NCI-H524 treated with DMSO at 0.1 percent for 48 hours (cell line): ENCODE measurements at places on chromosomes 7 and 10.

GRCh38 chr10:120253131-120253530 is 203.9 kb upstream of the PLPP4 start:
- DNase-seq = no peak

DNA sequence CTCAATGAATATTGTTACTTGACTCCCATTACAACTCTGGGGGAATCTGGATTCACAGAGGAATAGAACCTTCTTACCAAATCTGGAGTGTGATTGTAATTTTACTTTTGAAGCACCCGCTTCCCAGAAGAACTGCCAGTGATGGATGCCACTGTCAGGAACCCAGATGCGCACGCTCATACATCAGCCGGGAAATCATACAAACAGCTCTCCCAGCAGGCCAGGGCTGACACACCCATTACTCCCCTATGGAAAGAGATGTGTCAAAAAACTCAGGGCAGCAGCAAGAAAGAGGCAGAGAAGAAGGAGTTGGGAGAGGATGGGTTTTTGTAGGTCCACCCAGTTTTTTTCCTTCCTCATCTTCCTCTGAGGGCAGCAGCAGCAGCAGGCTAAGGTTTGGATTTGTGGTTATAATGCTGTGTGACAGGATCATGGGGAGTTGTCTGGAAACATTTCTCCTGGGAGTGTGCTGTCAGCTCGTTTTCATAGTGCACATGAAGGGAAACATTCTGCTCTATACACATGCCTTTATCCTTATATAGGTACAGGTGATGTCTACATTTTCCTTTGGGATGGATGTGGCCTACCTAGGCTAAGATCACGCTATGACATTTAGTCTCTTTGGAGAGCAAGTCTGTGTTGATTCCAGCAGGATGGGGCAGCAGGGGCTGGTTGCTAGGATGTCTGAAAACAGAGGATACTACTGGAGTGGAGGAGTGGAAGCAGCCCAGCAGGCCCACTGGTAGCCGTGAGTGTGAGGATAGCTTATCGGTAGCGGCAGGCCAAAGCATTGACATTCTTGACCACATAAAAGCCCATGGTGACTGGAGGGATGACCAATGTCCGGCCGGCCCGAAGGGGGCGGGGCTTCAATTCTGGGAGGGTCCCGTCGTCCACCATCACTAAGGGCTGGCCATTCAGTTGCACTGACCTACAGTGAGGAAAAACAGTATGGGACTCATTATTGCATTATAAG is 12.4 kb upstream of the HPS1 start:
- DNase-seq = no peak

- no peak for DNase-seq
Measured at GRCh38 chr10:21797533-21797932, 206.0 kb downstream of the DNAJC1 start.

GRCh38 chr7:133428326-133428725 is 175.4 kb downstream of the EXOC4 start:
- no peak for DNase-seq

DNA sequence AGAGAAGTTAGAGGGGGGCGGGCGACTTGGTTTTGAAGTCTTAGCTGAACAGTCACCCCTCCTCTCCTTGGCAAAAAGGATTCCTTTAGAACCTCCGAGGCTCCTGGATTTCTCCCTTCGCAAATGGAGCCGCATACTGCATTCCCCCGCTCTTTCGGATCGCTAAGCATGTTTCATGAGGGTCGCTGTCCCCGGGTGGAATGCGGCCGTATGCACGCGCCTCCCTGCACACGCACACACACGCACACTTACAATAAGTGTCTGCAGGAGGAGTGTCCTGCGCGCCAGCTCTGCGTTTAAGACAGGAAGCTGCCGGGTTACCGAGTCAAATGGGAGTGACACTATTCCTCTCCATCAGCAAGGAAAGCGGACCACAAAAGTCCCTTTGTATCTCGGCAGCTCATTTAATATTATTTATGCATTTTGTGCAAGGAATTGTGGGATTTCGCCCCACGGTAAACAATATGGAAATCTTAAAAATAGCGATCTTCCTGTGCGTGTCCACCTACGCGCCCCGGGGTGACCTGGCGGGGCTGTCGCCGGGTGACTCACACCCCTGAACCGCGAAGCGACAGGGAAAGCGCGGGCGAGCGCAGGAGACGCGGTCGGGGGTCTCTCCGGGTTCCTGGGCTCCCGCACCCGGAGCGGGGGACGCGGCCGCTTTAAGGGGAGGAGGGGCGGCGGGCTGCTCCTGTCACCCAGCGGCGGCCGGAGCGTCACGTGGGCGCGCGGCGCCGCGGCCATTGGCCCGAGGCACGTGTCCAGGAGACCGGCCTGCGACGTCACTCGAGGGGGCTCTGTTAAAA is 988 bp upstream of the EN2 start:
- DNase-seq = no peak

DNA sequence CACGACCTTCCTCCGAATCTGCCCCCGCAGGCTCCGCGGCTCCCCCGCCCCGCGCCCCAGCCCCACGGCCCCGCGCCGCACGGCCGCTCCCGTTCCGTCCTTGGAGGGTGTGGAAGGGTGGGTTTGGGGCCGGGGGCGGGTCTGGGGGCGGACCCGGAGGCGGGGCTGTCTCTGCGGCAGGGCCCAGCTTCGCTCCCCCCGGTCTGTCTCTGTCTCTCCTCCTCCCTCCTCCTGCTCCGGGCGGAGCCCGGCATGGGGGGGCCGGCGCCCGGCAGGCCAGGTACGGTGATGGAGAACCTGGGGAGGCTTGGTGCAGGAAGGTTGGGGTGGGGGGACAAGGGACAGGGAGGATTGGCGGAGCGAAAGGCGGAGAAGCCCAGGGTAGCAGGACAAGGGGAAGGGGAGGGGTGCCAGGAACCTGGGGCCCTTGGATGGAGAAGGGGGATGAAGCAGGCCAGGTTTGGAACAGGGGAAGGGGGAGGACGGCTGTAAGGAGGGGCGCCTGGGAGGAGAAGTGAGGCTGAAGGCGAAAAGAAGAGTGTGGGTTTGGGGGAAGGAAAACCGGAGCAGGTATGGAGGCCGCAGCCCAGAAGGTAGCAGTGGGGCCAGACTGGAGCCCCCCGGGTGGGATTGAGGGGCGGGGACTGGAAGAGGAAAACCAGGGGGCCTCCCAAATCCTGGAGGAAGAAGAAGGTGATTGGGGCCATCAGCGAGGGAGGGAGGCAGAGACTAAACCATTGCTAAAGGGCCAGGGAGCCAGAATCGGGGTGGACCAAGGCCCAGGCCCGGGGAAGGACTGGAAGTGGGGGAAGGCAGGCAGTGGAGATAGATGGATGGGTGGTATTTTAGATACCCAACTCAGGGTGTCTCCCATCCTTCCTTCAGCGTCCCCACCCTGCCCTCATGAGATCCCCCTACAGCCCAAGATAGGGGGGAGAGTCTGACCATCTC is at the start of gene NYAP1:
TSS of gene NYAP1 (plus strand) at position 206 of the 951 bp plus-strand sequence. CDS start 1,385 bp downstream, outside the sequence.
- no peak for DNase-seq

- no peak for DNase-seq
Measured at GRCh38 chr10:84397735-84398144, 69.4 kb downstream of the CCSER2 start.

- no peak for DNase-seq
Measured at GRCh38 chr10:20415684-20416083, 481.4 kb downstream of the NEBL start.

- no peak for DNase-seq
Measured at GRCh38 chr10:25933653-25934608, at the start of gene MYO3A. Gene MYO3A (plus strand): TSS chr10:25934229. CDS start chr10:25952111, 17,882 bp downstream.

DNA sequence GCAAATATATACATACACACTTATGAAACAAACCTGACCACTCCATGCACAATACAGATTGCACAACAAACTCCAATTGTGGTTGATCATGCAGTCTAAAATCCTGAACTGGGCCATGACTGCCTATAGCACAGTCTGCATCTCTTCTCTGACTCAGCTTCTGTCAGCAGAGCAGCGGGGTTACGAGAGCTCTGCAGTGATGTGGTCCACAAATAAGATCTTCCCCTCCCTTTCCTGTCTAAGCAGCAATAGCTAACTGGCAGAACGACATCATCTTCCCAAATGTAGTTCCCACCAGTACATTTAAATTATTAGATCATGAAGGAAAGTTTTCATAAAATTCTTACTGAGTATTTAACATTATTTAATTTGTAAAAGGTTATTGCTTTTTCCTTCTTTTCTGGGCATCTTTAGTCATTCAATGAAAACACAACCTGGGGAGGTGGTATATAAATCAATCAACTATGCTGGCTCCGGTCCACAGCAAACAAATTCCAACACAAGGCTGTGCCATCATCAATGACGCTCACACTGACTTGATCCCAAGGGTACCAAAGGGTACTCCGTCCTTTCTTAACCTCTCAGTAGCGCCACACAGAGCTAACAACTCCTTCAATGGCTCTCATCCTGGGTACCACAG is 17.1 kb downstream of the ARHGAP21 start:
- DNase-seq = no peak

DNA sequence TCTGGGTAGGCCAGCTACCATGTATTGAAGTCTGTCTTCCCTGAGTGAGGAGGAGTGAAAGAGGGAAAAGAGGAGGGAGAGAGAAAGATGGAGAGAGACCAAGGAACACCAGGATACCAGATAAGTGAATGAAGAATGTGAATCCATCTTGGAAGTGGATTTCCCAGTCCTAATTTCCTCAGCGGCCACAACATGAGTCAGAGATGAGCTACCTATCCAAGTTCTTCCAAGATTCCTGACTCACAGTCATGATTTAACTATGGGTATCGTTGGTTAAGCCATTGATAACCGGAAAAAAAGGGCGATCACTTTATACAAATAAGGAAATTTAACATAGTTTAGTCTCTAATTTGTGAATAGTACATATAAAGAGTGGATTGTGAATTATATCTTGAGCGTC is 561.8 kb downstream of the ATRNL1 start:
- DNase-seq = no peak

DNA sequence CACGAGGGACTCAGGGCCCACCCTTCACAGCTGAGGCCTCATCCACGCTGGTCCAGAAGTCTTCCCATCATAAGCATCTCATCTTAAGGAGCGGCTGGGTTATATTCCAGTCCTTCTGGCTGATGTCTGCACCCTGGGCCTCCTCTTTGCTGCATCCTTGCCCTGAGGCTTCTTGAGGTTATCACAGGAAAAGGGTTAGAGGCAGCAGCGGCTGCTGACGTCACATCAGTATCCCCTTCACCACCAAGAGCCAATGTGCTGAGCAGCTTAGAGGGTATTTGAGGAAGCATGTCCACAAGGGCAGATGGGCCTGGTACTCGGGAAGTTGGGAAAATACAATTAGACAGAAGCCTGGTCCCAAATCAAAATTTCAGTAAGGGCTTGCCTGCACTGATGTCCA is 125.1 kb downstream of the PLXNA4 start:
- DNase-seq = no peak

DNA sequence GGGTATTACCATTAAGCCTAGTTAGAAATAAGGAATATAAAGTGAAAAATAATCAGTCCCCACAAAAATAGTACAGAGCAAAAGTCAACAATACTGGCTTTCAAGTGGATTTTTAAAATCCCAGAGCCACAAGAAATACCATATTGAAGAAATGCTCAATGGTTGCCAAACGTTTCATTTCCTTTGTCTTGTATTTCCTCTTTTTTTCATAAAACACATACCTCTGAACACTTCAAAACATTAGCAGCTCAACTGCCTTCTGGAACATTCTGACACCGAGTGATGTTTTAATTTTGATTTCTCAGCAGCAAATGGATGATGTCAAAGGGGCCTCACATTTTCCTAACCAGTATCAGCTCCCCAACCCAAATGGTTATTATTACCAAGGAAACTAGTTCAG is 10.5 kb downstream of the NOD1 start:
- no peak for DNase-seq

DNA sequence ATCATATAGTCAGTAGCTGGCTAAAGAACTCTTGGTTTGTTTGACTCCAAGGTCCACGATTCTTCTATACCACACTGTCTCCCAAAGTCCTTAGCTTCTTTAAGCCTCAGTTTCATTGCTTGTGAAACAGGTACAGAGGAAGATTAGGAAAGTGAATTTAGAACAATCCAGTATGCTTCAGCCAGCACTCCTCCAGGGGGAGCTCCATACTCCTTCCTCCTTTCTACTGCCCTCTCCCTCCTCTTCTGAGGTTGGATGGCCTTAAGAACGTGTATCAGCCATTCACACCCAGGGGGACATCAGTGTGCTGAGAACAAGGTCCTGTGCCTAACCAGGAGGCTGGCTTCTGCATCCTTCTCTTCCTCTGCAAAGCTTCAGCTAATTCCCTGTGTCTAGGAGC is 54.8 kb upstream of the CALD1 start:
- no peak for DNase-seq

- no peak for DNase-seq
Measured at GRCh38 chr10:50981904-50982303, 92.4 kb upstream of the PRKG1 start.

GRCh38 chr10:49161411-49161997 is 26.7 kb downstream of the TMEM273 start:
- DNase-seq = no peak

DNA sequence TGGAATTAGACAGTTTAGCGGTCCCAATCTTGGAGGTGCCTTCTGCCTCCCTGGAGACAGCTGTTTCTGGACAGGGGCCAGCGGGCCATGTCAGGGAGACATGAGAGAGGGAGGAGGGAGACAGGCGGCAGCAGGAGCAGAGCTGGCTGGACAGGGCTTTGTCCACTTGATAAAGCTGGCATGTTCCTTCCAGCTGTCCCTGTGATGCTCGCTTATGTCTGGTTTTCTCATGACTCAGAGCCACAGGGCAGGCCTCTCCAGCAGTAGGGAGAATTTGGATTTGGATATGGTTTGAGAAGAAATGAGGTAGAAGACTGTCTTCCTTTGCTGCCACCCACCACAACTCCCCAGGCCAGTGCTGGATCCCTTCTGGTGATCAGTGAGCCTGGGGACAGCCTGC is 51.7 kb upstream of the SORCS3 start:
- no peak for DNase-seq

- DNase-seq = peak; percentile 42
Measured at GRCh38 chr10:96502561-96503282, 11.0 kb downstream of the TLL2 start.

DNA sequence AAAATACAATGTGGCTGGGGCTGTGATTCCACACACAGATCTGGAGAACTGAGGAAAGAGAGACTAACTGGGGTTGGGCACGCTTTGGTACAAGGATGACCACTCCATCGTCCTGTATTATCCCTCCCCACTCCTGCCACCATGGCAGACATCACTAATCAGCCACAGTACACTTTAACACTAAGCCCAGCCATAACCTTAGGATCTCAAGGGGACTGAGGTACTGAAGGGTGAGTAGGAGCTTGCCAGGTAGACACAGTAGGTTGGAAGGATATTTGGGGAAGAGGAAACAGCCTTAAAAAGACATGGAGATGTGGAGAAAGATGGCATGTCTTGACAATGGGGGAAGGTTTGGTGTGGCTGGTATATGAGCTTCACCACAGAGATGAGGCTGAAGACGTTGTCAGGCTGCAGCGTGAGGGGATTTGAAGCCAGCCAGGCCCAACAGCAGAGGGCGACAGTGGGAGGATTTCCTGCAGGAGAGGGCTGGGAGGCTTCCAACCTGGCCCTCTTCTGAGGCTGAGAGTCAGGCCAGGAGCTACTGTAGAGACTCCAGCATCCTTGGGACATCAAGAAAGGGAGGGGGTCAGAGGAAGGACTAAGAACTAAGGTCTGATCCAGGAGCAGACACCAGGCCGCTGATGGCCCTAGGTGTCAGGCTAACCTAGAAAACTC is 58.6 kb upstream of the COL13A1 start:
- no peak for DNase-seq

GRCh38 chr7:3164380-3164792 is 120.7 kb upstream of the CARD11 start:
- no peak for DNase-seq

- no peak for DNase-seq
Measured at GRCh38 chr7:7858559-7858958, 110.0 kb upstream of the GLCCI1 start.

- no peak for DNase-seq
Measured at GRCh38 chr10:63390521-63390920, 75.3 kb downstream of the JMJD1C start.
